ENCODE measurements at places on chromosomes 11 and 22.
A peak's percentile ranks its signal among the peaks of the same experiment; 100 is the strongest.

- no peak for DNase-seq
Observed at GRCh38 chr22:30856741-30857502, 111.7 kb downstream of the MORC2 start.

DNA sequence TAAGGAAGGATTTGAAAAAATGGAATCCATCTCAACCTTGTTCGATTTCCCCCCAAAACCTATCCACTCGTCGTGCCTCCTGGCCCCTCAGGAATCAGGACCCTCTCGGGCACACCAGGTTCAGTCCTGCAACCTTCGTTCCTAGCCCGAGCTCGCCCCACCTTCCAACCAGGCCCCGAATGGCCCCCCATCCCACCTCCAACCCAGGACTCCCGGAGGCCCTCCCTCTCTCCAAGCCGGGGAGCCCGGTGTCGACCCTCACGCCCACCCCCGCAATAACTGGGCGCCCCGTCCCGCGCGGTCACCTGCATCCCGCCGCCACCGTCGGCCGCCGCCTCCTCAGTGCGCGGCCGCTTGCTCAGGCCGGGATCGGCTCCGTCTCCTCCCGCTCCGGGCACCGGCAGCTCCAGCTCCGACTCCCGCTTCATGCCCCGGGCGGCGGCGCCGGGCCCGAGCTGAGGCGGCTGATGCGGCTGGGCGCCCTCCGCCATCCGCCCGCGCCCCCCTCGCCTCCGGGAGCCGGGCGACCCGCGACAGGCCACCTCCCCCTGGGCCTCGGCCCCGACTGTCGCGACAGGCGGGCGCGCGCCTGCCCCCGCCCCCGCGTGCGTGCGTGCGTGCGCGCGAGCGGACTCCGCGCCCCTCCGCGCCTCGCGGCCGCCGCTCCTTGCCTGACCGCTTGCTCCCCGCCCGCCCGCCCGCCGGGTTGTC, 534 bp downstream of the RBFOX2 start:
- DNase-seq: peak; percentile 1

DNA sequence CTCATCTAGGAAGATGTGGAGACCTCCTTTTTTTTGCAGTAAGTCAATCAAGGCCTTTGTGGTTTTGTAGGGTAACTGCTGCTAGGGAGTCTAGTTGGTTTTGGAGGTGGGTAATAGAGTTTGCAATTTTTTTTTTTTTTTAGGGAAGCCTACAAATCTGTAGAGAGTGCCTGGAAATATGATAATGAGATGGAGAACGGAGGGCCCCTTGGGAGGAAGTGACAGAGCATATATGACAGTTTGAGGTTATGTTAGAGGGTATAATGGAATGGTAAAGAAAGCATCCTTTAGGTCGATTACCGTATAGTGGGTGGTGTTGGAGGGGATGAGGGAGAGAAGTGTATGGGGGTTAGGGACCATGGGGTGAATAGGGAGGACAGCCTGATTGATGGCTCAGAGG, 98.3 kb downstream of the ELP4 start:
- no peak for DNase-seq

GRCh38 chr11:131579932-131580387, 209.5 kb downstream of the NTM start:
- no peak for DNase-seq

- DNase-seq: peak; percentile 68
Observed at GRCh38 chr11:65780770-65781151, at the start of gene AP5B1. TSS of gene AP5B1 (minus strand) at chr11:65780976. CDS start at chr11:65780591, 385 bp downstream.

DNA sequence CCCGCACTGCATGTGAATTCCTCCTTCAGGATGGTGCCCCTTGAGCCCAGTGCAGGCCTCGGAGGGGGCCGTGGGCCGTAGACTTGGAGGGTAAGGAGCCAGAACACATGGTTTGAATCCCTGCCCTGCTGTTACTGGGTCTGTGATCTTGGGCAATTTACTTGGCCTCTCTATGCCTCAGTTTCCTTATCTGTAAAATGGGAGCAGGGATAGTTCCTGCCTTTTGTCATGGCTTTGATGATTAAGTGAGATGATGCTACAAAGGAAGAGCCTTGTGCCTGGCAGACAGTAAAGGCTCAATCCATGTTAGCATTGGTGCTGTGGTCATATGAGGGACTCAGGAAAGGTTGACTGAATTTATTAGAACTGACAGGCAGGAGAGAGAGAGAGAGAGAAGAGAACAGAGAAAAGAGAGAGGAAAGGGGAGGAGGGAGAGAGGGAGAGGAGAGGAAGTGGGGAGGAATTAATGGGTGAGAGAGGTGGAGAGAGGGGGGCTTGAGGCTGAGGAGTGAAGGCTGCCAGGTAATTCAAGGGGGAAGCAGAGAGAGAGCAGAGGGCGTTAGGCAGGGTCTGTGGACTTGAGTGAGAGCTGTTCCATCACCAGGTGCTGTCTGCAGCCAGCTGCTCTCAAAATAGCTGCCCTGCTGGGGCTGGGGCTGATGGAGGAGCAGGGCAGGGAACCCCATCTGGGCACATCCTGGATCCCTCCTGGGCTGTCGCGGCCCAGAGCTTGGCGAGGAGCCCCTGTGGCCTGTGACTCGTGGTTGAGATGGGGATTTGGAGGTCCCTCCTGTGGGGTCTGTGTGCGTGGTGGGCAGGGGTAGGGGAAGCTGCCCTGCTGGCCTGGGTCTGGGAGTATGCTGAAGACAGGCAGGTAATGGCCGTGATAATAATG, 44.1 kb downstream of the MCM5 start:
- DNase-seq: no peak

- no peak for DNase-seq
Observed at GRCh38 chr22:46003271-46004091, 26.5 kb upstream of the WNT7B start.

DNA sequence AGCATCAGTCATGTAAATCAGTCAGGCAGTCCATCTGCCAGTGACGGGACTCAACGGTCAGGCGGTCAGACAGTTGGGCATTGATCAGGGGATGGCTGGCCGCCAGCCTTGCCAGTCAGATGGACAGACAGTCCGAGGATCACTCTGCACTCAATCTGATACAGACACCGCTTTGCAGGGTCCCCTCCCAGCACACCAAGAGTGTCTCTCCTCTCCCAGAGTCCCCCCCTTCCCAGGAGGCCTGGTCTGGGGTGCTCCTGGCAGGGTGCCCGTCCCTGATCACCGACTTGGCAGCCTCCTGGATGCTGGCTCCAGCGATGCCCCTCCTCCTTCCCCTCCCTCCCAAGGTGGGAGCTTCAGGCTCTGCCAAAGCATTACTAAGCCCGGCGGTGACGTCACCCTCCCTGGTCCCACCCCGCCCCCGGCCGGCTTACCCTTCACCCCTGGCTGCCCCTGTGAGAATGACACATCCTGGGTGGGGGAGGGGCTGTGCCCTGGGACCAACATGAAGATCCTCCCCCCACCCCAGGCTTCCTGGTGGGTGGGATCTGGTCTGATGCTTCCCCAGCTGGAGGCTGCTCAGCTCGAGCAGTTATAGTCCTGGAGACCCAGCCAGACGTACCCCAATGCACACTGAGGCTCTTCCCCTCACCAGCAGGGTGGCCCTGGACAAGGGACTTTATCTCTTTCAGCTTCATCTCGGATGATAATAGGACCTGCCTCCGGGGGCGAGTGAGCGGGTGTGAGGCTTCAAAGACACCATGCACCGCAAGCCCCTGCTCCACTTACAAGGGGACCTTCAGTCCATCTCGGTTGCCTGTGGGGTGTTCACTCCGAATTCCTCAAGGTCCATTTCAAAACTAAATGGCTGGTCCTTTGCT, 69.2 kb downstream of the CD82 start:
- no peak for DNase-seq

DNA sequence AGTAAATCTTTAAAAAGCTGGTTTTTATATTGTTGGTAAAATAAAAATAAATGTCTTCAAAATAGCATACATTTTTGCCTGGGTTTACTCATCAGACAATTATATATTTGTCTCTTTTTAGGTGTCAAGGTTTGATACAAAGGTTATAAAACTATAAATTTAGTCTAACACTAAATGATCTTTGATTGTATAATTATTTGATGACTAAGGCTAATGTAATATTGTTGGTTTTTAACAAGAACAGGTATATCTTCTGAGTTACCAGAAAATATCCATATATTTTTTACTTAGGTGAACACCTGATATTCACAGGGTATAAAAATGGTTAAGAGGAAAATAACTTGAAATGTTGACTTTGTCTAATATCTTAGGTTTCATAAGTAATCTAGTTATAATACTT, 104.3 kb downstream of the KIF18A start:
- no peak for DNase-seq

DNA sequence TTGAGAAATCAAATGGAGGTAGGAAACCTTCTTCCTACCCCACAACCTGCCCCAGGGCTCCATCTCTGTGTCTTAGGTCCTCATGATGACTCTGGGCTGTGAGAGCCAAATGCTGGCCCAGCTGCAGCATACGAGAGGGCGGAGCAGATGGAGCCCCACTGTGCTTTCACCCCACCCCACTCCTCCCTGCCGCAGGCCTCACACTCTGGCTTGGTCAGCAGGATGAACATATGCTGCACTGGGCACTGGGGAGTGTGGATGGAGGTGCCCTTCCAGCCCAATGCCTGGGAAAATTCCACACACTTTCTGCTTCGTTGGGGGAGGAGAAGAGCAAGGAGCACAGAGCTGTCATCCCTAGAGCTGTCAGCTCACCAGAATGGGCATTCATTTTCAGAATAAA, 271.6 kb upstream of the CADM1 start:
- no peak for DNase-seq

GRCh38 chr11:131518305-131518838, 148.0 kb downstream of the NTM start:
- DNase-seq: no peak

DNA sequence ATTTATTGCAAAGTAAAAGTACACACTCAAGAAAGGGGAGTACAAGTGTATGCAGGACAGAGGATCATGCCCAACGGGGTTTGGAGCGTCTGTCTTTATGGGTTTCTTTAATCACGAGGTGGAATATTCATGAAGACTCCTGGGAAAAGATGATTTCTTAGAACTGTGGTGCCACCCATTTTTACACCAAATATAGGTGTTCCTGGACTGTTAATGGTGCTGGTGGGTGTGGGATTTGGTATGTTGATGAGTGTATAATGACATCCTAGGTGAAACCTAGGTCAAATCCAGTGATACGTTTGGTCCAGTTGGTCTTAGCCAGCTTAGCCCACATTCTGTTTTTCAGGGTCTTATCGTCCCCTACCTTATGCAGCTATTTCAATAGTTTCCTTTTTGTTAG, 21.1 kb downstream of the ANO3 start:
- no peak for DNase-seq

- no peak for DNase-seq
Observed at GRCh38 chr11:17611049-17611448, 64.0 kb downstream of the OTOG start.

DNA sequence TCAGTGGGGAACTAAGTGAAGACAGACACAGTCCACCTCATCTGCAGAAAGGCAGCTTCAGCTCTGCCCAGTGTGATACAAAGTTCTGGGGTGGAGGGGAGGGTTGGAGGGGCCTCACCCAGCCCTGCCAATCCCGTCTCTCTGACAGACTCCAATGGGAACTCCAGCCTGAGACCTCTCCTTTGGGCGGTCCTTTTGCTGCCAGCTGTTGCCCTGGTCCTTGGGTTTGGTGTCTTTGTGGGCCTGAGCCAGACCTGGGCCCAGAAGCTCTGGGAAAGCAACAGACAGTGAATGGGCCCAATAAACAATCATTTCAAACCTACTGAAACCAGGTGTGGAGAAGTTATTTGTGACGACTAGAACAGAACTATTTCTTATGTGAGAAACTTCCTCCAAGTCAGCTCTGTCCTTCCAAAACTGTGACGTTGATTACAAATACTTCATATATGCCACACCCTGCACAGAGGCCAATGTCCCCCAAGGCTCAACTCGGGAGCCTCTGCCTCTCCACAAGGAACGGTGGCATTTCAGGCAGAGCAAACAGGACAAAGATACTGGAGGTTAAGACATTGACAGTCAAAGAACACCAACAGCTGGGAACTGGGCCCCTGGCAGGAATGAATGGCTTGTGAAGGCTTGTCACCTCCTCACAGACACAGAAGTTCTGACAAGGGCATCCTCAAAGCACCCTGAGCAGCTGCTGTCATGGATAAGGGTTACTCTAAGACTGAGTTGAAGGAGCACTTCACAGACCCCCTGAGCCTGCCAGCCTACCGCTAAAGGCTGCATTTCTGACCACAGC, 8.2 kb downstream of the ZP1 start:
- DNase-seq: no peak

GRCh38 chr11:75270896-75271418, 30.4 kb downstream of the TPBGL start:
- no peak for DNase-seq

DNA sequence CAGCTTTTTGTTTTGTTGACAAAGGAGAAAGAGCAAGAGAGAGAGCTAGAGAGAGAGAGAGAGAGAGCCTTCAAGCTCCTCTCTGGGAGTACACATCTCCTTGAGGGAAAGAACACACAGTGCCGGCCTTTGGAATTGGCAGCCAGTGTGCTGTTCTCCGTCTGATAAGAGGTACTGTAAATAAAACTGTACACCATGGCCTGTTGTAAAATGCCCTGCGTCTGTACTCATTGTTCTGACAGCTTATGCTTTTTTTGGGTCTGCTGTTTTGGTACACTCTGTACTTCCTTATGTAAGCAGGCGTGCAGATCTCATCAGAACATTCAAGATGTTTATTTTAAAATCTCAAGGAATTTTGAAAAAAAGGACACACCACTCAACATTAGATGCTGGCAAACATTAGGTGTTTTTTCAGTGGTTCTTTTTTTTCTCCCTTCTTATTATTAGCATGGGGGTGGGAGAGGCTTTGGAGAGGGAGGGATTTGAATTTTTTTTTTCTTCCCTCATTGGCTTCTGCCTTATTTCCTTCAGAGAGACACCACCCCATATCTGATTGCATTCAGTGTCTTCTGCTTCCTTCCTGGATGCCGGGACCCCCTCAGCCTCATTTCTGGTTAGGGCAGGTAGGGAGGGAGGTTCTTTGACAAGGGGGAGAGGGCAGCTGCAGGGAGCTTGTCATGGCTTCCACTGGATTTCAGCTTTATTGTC, 116.8 kb upstream of the NNMT start:
- no peak for DNase-seq

DNA sequence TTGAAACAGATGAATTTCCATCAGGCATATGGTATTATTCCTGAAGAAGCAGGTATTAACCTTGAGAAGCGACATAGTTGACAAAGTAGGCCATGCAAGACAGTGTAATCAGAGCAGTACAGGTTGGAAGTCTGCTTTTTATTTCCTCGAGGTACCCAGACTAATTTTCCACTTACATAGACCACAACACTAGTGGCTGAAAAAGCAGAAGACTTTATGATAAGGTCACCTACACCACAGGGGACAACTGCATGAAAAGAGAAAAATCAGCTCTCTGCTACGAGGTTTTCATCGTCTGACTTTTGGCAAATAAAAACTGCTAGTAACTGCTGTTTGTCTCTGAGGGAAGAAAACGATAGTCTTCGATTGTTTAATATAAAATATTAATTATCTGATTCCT, 77.5 kb downstream of the CNTN5 start:
- no peak for DNase-seq

- DNase-seq: no peak
Observed at GRCh38 chr11:128339792-128340191, 247.6 kb downstream of the ETS1 start.

DNA sequence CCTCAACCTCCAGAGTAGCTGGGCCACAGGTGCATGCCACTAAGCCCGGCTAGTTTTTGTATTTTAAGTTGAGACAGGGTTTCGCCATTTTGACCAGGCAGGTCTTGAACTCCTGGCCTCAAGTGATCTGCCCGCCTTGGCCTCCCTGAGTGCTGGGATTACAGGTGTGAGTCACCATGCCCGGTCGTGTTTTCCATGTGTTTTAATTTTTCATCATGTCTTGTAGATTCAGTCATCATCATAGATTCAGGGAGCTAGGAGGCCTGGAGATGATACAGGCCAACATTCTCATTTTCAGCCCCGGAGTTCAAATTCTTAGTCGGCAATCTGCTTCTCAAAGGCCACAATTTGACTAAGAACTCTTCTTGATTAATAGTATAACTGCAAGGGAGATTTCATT, 73.5 kb upstream of the GRAMD1B start:
- no peak for DNase-seq

All from stimulated activated CD4-positive, alpha-beta T cell treated with anti-CD3 and anti-CD28 coated beads, Interleukin-15, amount 100 ng/mL, for 1 hour (primary cell).